ENCODE measurements at places on chromosomes 16 and 17. TPM values are rescaled to one million over a fixed set of nuclear protein-coding genes. Genes with fewer than 3 reads are reported as not detected.

- peak; percentile 22 for DNase-seq
Observed at GRCh38 chr16:67571464-67571863, 9.1 kb downstream of the CTCF start.

GRCh38 chr17:2372180-2372579 is 28.7 kb downstream of the MNT start:
- no peak for DNase-seq

GRCh38 chr16:21628772-21629171 is 23.6 kb downstream of the IGSF6 start:
- no peak for DNase-seq

DNA sequence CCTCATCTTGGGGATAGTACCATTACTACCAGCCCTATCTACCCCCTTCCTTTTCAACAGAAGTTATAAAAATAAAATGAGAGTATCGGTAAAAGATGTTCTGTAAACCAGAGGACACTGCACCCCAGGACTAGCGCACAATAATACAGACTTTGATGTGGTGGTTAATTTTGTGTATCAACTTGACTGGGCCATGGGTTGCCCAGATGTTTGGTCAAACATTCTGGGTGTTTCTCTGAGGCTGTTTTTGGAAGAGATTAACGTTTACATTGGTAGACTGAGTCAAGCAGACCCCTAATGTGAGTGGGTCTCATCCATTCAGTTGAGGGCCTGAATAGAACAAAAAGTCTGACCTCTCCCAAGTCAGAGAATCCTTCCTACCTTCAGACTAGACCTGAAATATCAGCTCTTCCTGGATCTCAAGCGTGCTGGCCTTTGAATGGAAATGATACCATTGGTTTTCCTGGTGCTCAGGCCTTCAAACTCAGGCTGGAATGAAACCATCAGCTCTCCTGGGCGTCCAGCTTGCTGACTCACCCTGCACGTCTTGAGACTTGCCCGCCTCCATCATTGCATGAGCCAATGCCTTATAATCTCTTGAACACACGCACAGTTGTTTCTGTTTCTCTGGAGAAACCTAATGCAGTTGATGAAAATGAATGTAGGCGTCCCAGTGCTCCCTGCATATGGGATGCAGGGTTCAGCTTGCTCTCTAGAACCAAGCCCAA is 10.1 kb downstream of the MRM1 start:
- DNase-seq: no peak

- DNase-seq: no peak
Observed at GRCh38 chr17:56141046-56141839, 12.0 kb upstream of the ANKFN1 start.

DNA sequence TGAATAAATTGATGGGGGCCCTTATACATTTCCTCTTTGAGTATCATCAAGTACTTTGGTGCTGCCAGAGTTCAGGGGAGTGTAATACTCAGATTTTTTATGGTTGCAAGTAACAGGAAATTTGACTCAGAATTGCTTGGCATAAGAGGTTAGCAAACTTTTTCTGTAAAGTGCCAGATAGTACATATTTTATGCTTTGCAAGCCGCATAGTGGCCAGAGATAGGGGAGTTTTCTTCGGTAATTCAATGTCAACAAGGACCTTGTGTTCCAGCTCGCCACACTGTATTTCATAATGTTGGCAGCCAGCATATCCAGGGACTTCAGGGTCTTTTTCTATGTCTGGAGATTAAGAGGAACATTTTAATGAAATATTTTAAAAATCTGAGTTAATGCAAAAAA is 51.0 kb upstream of the MARCHF10 start:
- DNase-seq: no peak

DNA sequence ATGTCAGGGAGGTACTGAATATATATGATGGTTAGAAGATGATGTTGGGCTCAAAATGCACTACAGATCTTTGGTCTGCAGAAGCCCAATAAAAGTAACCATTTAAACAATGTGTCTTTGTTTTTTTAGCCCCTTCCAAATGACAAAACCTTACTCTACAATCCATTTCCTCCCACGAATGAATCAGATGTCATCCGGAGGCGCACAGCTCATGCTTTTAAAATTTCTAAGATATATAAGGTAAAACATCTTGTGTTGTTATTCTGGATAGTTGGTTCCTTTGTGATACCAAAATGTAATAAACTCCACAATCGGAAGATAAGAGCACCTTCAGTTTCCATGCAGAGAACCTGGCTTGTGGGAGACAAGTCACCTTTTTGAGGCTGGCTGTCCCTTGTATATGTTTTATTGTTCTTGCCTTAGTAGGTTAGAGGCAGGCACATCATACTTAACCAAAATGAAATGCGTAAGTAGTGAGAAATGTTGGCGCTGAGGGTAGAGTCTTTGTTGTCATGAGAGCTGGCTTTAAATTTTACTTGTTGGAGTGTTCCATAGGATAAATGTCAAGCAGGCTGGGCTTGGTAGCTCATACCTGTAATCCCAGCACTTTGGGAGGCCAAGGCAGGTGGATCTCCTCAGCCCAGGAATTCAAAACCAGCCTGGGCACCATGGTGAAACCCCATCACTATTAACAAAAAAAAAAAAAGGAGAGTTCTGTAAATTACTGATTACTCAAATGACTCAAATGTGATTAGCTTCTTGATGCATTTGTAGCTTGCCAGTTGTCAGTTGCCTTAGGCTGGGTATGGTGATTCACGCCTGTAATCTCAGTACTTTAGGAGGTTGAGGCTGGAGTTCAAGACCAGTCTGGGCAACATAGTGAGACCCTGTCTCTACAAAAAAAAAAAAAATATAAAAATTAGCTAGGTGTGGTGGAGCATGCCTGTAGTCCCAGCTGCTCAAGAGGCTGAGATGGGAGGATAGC is 19.7 kb upstream of the SNTB2 start:
- no peak for DNase-seq

GRCh38 chr17:73098919-73099318 is 6.4 kb upstream of the SLC39A11 start:
- no peak for DNase-seq

Gene SHISA6
- total RNA-seq: 0.05 TPM

Gene CDH11
- total RNA-seq: 107 TPM

Gene CLDN7
- not detected for total RNA-seq

Gene ITGAD
- not detected for total RNA-seq

Data from SJSA1 (cell line).